ENCODE measurements at places on chromosomes 3 and 15. TPM values are rescaled to one million over a fixed set of nuclear protein-coding genes. Genes with fewer than 3 reads are reported as not detected.

Gene SLITRK3
- 0.51 TPM for total RNA-seq

Gene PLSCR5
- not detected for total RNA-seq

Gene AHSG
- total RNA-seq = not detected

Gene SLC12A6
- 28.1 TPM for total RNA-seq

Gene PLXND1
- total RNA-seq = 131 TPM

Gene C3orf22
- total RNA-seq = not detected

Gene ZNF385D
- 5.4 TPM for total RNA-seq

Gene STRIT1
- 3.9 TPM for total RNA-seq

Gene HIGD2B
- total RNA-seq = not detected

Gene CAMK2N2
- not detected for total RNA-seq

Gene NEIL1
- 22.7 TPM for total RNA-seq

Gene RTP2
- not detected for total RNA-seq

GRCh38 chr3:168162172-168162571 lies 66.4 kb upstream of the GOLIM4 start:
- DNase-seq = peak; percentile 24

DNA sequence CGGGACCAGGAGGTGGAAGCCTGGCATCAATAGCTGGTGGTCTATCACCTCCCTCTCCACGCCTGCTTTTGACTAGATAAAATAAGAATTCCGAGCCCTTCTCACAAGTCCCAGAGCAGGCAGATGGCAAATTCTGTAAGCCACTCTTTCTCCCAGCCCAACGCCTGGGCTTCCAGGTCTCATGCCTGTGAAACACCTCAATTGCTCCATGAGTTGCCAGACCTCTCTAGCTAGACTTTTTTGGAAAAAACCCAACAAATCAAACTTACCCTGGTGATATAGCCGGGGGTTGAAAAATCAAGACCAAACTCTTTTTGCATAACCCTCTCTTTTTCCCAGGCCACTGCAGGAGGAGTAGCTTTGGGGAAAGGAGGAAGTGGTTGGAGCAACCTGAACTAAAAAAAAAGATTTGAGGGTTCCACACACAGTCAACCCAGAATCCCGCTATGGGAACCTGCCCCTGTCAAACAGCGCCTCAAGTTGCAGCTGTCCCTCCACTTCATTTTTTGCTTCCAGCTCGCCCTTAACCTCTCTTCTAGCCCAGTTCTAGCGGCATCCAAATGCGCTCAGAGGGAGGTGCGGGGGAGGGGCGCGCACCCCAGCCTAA lies 7.0 kb downstream of the BHLHE40 start:
- no peak for DNase-seq

GRCh38 chr3:129254536-129255230 lies 5.3 kb downstream of the COPG1 start:
- no peak for DNase-seq

DNA sequence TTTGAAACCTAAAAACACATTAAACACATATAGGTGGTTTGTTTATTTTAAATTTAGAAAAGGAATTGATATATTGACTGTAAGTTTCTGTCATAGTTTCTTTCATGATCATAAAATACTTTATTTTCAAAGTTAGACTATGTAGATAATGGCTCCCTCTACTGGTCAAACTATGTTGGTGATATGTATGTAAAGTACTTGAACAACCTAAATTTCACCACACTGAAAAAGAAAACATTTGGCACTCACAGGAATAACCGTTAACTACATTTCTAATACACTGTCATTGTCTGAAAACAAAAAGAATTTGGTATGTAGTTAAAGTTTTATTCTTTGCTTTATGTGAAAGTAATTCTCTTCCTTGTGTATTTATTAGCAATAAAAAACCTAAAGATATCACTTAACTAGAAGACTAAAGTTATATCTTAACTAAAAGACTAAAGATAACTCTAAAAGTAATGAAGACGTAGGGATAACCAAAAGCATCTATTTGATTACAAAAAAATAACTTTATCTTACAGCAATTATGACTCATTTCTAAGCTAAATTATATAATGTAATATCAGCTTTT lies 427.5 kb downstream of the VGLL3 start:
- peak; percentile 68 for DNase-seq

- no peak for DNase-seq
These were observed 57.3 kb upstream of the MYRIP start for GRCh38 chr3:39752019-39752637.

DNA sequence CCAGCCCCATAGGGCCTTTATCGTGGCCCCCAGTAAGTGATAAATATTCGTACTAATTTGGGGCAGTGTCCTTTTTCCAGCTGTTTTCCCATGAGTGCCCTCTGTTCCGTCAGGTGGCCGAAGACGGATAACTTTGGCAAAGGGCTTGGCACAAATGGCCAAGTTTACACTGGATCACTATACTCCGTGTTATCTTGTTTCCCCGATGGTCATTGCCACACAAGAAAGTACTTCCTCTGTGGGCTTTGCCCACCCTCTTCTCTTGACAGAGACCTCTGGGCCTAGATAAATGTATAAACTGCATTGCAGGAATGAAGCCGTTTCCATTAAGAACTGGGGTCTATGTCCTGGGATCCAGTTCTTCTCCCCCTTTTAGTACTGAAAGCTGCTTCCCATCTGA lies 39.1 kb downstream of the SMAD3 start:
- DNase-seq = no peak

GRCh38 chr3:157119369-157119951 lies 40.5 kb downstream of the CCNL1 start:
- no peak for DNase-seq

GRCh38 chr3:193815246-193816027 lies 222.4 kb downstream of the OPA1 start:
- no peak for DNase-seq

- DNase-seq = peak; percentile 88
These were observed 153.3 kb downstream of the P3H2 start for GRCh38 chr3:189967254-189967865.

DNA sequence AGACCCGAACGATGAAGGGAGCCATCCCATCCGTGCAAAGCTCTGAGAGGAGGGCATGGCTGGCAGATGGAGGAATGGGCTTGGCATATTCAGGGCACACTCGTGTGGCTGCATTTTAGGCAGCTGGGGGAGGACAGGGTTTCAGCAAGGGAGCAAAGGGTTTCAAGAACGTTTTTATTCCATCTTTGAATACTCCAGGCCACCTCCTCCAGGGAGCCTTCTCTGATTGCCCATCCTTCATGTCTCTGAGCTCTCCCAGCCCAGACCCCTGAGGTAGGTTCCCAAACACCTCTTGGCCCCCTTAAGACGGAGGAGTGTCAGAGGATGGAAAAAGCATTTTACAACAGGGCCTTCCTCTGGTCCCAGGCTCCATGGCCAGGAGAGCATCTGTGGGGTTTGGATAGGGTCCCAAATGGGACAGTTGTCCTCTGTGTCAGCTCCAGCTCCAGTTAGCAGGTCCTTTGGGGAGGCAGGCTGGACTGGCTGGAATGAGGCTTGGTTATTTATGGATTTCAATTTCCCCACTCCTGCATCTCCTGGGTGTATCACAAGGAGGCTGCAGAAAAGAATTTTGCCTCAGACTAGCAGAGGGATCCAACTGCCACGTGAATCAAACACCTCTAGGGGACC lies 17.7 kb upstream of the SLC6A1 start:
- DNase-seq = no peak

DNA sequence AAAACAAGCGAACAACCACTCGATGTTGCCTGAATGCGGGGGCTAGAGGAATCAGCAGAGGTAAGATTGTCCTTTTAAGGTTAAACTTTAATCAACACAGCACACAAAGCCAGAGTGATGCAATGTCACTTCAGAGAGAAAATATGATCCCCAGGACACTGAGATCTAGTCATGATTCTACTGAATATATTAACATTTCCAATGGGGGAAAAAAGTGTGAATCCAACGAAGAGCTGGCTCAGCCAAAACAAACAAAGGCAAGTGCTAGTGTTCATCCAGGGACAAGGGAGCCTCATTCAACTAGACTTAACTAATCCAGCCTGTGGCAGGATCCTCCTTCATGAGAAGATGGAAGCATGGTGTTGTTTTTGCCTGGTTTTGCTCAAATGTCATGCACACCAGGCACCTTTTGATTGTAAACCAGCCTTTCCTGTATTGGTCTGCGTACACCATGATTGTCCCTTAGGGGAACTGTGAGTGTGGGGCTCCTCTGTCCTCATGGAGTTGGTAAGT lies 35.8 kb downstream of the SCG5 start:
- peak; percentile 24 for DNase-seq

GRCh38 chr3:111800472-111800871 lies 58.6 kb upstream of the PHLDB2 start:
- no peak for DNase-seq

DNA sequence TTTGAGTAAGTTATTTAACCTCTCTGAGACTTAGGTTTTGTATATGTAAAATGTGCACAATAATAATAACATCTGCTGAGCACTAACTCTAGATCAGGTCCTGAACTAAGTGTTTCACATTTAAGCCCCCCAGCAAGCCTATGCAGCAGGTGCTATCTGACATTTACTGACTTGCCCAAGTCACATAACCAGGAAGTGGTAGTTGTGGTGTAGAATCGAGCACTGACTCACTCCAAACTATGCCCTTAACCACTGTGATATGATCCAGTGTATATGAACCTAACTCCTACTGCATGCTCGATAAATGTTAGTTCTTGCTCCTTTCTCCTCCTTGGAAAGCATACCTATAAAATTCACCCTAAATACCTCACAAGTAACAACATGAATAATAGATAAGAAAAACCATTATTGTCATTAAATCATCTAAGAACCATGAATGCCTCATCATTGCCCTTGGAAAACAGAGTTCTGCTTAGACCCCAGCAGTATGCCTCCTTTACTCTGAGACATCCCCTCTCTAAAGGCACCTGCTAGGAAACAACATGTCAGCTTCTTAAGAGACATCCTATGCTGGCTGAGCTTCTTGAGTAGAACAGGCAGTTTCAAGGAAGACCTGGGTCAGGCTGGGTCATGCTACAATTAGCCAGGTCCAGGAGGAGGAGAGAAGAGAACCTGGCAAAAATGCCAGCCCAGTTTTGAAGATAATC lies 3.0 kb upstream of the SHC4 start:
- DNase-seq = no peak

DNA sequence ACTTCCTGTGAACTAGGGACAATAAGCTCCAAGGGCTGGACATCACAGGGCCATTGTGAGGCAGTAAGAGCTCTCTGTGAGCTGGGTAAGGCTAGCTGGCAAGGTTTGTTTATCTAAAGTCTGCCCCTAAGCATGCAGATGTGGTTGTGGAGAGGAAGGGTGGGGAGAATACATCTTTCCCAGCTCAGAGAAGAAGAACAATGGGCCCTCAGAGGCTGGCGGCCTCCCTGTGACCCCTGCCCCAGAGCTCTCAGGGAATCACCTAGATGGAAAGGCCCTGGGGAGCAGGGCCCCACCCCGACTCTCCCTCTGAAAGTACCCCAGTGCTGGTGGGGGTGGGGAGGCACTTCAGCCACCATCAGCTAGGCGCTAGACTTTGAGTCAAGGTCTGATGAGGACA lies 4.3 kb upstream of the AP3B2 start:
- DNase-seq = no peak

- DNase-seq = peak; percentile 65
These were observed at the start of gene MEGF11 for GRCh38 chr15:66253418-66254088. TSS of gene MEGF11 (minus strand) at chr15:66253750. CDS start at chr15:66128403, 125,347 bp downstream.

- no peak for DNase-seq
These were observed 70.2 kb upstream of the TRPM1 start for GRCh38 chr15:31171731-31172130.

- no peak for DNase-seq
These were observed 33.0 kb upstream of the SV2B start for GRCh38 chr15:91067036-91067435.

- peak; percentile 94 for DNase-seq
These were observed at the start of gene GALNT15 for GRCh38 chr3:16174389-16174788. TSS of gene GALNT15 (plus strand) at chr3:16174680. CDS start at chr3:16175152, 472 bp downstream.

DNA sequence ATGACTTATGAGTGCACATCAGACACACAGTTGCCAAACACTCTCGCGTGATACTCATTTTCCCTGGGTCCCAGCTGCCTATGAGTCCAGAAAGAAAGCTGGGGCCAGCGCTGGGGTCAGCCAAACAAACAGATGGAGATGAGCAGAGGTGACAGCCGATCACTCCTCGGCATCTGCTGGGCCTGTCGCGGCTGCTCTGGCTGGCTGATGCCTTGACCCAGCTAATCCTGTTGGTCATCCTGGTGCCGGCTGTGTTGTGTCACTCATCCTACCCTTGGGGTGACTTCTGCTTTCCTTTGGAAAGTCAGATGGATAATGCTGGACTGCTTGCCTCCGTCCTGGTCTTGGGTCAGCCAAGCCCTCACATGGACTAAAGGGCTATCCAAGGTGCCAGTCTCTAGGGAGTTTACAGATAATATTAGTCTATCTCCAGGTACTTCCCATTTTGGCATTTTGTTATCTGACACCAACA lies 105.3 kb upstream of the PDZRN3 start:
- peak; percentile 79 for DNase-seq

DNA sequence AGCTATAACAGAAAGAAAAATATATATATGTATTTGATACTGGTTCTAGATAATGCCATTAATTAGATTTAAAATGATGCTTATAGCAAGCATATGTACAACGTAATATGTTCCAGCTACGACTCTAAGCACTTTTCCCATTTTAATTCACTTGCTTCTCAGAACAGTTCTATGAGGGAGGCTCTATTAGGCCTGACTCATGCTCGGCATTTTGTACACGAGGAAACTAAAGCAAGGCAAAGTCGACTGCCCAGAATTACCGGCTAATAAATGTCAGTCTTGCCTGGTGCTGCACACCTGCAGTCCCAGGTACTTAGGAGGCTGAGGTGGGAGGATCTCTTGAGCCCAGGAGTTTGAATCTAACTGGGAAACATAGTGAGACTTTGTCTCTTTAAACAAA lies 106.0 kb downstream of the PTPRG start:
- no peak for DNase-seq

GRCh38 chr3:195907684-195907933 lies 742 bp downstream of the TNK2 start:
- DNase-seq = peak; percentile 87

DNA sequence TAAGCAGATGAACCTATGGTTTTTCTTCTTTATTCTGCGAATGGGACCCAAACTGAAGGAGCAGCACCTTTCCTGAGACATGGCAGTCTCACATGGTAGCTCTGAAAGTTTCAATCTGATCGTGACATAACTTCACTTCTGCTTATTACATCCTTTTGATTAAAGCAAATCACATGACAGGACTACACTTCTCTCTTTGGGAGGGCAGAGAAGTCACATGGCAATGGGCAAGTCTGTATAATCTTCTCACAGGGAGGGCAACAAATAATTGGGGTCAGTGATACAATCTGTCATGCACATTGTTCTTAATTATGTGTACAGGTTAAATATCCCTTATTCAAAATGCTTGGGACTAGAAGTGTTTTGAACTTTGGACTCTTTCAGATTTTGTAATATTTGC lies 21.6 kb downstream of the NCBP2 start:
- no peak for DNase-seq

- no peak for DNase-seq
These were observed 13.6 kb downstream of the ARL6 start for GRCh38 chr3:97778152-97778551.

Data from tongue (tissue), 3 donors.